ENCODE measurements at places on chromosomes 4 and X.

- no peak for DNase-seq
Measured at GRCh38 chr4:20618731-20619130, 81.5 kb upstream of the PACRGL start.

DNA sequence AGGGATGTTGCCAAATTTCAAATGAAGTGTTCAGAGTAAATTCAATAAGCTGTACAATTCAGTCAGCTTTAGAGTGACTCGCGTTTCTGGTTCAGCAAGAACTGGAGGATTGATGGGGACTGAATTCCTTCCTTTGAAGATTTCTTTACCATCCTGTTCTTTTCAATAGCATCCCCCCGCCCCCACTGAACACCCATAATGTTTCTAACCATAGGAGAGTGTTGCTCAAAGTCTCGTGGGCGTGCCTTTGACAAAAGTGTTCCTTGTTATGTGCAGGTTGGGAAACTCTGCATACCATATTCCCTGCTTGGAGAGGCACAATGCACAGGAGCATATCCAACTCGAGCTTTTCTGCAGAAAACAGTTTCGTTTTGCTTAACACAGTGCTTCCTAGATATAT lies 323.5 kb upstream of the CASK start:
- no peak for DNase-seq

- no peak for DNase-seq
Measured at GRCh38 chr4:42995343-42995944, 102.9 kb downstream of the GRXCR1 start.

DNA sequence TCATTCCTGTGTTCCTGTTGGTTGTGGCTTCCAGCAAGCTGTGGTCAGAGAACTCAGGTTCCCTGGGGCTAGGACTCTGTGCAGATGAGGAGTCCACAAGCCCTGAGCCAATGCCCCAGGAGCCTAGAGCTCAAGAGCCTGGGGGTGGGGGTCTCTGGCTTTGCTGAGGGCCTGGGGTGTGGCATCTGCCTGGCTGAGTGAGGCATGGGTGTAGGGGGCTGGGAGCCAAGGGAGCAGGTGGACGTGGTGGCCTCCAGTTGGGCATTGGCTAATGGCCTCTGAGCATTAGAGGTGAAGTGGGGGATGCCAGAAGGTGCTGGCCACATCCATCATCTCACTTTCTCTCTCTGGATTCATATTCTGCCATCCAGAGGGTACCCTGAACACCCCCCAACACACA lies 5.3 kb upstream of the MAMLD1 start:
- DNase-seq: no peak

GRCh38 chrX:150037041-150037440 lies 98.8 kb upstream of the EOLA2 start:
- no peak for DNase-seq

- no peak for DNase-seq
Measured at GRCh38 chr4:16900325-16900724, 1.9 kb upstream of the LDB2 start.

DNA sequence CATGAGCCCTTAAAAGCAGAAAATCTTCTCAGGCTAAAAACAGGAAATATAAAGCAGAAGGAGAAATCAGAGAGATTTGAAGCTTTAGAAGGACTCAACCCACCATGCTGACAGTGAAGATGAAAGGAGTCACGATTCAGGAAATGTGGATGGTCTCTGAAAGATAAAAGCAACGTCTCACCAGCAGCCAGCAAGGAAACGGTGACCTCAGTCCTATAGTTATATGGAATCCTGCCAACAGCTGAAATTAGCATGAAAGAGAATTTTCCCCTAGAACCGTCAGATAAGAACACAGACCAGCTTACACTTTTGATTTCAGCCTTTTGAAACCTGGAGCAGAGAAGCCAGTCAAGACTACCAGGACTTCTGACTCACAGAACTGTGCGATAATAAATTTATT lies 715.7 kb upstream of the HTR2C start:
- no peak for DNase-seq

DNA sequence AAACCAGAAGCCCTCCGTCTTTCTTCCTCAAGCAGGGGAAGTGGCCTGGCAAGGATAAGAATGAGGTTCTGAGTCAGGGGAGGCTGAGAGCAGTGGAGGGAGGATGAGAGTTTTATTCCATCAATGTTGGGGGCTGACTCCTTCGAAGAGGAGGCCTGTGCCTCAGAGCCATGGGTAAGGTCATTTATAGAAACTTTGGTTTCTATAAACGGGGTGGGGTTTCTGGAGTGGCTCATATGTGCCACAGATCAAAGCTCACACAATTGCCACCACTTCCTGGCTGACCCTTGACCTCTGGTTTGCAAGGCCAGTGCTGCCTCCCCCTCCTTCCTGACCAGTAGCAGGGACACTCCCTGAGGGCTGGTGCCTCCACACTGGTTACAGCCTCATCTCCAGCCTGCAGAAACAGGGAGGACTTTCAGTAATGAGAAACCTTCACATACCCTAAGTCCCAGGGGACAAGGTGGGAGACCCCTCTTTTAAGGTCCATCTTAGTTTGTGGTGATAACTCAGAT lies 166.0 kb downstream of the PDGFRA start:
- DNase-seq: no peak

- no peak for DNase-seq
Measured at GRCh38 chrX:2594491-2594890, 93.7 kb upstream of the DHRSX start.

- DNase-seq: peak; percentile 21
Measured at GRCh38 chr4:113636877-113637276, 124.7 kb downstream of the CAMK2D start.

DNA sequence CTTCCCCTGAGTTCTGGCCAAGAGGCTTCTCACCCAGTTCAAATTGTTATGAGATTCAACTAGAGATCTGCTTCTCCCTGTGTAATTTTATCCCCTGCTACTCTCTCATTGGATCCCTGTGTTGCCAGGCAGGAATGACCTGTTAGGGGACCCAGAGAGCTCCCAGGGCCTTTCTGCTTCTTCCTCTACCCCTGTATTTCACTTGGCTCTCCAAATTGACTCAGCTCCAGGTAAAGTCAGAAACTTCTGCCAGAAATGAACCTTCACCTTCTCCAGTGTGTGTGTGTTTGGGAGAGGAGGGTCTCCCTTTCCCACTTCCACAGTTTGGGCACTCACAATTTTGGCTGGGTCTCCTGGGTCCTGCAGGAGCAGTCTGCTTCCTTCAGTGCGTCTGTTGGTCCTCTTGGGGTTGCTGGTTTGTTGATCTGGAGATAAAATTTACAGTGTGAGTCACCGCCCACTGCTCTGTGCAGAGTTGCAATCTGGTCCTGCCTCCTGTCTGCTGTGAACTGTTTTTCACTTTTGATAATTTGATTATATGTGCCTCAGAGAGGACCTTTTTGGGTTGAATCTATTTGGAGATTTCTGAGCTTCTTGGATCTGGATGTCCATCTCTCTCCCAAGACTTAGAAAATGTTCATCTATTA lies 112.4 kb upstream of the EDA2R start:
- no peak for DNase-seq

- DNase-seq: no peak
Measured at GRCh38 chr4:7124689-7125442, 57.0 kb upstream of the GRPEL1 start.

- DNase-seq: no peak
Measured at GRCh38 chr4:152920768-152921167, 15.4 kb upstream of the FHDC1 start.
